ENCODE measurements at places on chromosomes 12 and 14.

DNA sequence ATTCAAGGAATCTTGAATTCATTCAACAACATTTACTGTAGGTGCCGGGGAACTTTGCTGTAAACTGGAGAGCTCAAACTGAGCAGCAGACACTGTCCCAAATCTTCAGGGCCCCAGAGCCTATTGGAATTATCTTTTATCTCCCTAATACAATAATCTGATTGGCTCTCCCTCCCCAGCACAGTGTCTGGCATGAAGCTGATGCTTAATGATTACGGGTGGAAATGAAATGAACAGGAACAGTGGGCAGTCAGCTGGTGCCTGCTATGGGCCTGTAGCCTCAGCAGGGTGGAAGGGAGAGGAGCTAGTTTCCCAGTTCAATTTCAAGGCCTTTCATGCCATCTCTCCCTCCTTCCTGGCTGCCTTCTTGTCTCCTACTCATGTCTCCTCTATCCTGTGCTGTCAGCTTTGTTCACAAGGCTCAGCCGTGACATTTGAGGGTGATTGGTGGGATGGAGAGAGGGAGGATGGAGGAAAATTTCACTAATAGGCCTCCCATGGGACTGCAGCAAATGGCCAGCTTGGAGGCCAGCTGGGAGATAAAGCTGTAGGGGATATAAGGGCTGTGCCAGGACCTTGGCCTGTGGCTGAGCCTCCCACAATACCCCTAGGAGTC is 4.3 kb upstream of the RAPGEF3 start:
- no peak for DNase-seq

GRCh38 chr12:92544322-92544721 is 158.5 kb upstream of the PLEKHG7 start:
- DNase-seq: no peak

DNA sequence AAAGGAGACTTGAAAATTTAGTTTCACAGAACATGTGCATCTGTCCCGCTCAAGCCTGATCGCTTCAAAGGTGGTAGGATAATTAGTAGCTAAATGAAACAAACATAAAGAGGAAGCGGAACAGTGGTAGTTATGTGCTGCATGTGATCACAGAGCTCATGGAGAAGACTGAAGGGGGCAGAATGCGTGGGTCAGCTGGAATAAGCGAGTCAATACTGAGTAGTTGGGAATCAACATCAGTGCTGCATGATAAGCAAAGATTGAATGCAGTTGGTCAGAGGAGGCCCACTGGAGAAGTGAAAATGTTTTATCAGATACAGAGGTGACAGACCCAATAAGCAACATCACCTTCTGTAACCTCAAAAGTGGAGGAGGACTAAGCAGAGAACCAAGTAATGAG is 95.1 kb upstream of the RFX4 start:
- no peak for DNase-seq

GRCh38 chr12:10968765-10969456 is 17.8 kb downstream of the TAS2R50 start:
- peak; percentile 26 for DNase-seq

DNA sequence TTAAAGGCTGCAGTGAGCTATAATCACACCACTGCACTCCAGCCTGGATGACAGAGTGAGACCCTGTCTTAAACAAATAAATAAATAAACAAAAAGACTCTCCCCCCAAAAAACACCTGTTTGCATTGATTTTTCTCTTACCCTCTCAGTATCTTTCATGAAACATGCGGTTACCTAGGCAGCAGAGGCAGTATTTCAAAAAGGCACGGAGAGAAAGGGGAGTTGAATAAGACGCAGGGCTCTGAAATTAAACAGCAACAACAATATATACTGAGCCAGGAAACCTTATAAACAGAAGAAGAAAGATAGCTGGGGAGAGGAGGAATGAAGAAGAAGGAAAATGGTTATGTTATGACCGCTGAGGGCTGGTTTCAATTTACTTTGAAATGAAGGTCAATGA is 277.6 kb downstream of the BTG1 start:
- DNase-seq: no peak

GRCh38 chr12:31536672-31537071 is 54.3 kb downstream of the DENND5B start:
- DNase-seq: no peak

GRCh38 chr12:70919176-70919575 is 1.4 kb downstream of the PTPRR start:
- no peak for DNase-seq

DNA sequence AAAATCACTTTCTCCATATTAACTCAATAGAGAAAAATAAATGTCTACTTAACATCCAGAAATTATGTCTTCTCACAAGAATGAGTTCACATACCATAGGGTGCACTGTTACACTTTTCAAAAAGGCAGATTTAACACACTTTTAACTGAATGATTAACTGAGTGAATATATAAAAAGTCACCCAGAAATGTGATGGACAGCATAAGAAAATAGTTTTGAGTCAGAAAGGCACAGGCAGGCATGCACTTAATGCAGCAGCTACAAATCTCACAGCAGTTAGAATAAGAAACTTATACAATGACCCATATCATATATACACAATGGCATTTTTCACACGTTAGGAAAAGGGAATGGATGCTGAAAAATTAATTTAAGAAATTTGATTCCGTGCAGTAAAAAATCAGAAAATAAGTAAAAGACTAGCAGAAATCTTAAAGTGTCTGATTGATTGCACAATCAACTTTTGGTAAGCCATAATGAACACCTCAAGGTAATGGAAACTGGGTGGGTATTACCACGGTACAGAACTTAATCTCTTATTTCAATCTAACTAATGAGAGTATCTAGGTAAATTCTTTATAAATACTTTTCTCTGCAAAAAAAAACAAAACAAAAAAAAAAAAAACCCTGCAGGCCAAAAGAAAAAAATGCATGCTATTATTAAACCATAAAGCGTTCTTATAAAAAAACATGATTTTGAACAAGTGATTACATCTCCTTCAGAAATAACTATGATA is 3.5 kb downstream of the MED13L start:
- DNase-seq: no peak

GRCh38 chr12:6550294-6551062 is 5.4 kb downstream of the IFFO1 start:
- DNase-seq: no peak

DNA sequence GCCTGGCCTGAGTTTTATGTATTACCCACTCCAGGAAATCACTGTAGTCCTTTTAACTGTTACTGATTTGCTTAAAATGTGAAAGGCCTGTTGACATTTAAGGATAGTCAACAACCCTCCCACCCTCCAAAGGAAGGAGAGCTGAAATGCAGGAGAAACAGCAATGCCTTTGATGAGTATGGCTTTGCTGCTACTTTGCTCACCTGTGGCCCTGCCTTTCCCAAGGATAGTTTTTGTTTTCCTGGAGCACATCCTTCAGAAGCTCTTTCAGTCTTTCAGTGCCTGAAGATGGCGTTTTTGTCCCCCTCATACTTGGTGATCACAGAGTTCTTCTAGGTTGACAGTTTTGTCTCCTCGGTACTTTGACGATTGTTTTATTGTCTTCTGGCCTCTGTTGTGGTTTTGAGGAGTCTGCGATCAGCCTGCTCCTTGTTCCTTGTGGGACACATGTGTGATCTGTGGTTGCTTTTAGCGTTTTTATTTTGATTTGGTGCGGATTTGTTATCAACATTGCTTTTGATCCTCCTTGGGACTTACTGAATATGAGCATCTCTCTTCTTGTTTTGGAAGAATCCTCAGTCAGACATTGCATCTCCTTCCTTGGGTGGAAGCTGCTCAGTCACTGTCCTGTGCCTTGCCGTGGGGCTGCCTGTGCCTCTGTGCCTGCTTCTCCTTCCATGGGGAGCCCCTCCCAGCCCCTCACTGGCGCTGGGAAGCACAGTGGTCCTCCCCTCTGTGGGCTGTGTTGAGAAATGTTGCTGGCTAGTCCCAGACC is 17.2 kb downstream of the PACS2 start:
- DNase-seq: no peak

- no peak for DNase-seq
Measured at GRCh38 chr12:70842136-70842535, 78.4 kb downstream of the PTPRR start.

GRCh38 chr12:113436993-113437728 is 15.0 kb downstream of the SDSL start:
- no peak for DNase-seq

DNA sequence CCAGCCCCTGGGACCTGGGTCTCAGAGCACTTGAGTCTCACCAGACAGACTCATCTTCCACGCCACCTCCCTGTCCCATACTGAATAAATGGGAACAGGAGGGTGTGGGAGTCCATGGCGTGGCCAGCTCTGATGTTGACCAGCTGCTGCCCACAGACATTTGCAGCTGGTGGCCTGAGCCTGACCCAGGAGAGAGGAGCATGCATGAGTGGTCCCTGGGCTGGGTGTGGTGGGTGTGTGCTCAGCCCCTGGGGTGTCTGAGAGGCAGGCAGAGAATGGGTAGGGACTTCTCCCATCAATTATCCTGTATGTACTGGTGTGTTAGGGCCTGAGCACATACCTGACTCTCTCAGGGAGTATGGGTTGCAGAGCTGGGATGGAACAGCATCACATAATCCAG is 49.3 kb downstream of the SLC24A4 start:
- no peak for DNase-seq

DNA sequence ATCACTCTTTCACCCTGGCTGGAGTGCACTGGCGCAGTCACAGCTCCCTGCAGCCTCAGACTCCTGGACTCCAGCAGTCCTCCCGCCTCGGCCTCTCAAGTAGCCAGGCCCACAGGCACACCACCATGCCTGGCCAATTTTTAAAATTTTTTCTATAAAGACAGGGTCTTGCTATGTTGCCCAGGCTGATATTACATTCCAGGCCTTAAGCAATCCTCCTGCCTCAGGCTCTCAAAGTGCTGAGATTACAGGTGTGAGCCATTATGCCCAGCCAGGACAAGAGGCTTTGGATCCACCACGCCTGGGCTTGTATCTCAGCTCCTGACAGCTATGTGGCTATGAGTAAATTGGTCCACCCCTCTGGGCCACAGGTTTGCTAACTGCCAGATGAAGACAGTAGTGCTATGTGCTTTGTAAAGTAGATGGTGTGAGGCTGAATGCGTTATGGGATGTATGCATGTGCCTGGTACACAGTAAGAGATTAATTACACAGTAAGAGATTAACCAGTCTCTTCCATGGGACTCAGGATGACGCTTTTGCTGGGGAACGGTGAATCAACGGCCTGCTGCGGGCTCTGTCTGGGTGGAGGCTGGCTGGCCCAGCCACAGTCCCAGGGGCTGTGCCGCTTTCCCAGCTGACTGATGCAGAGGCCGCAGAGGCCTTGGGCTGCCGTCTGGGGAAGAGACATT is 53.3 kb upstream of the NCOR2 start:
- DNase-seq: no peak

- no peak for DNase-seq
Measured at GRCh38 chr12:90111791-90112580, 403.3 kb upstream of the ATP2B1 start.

All from fibroblast of skin of left biceps (primary cell).